ENCODE measurements at places on chromosomes 1 and 21.

DNA sequence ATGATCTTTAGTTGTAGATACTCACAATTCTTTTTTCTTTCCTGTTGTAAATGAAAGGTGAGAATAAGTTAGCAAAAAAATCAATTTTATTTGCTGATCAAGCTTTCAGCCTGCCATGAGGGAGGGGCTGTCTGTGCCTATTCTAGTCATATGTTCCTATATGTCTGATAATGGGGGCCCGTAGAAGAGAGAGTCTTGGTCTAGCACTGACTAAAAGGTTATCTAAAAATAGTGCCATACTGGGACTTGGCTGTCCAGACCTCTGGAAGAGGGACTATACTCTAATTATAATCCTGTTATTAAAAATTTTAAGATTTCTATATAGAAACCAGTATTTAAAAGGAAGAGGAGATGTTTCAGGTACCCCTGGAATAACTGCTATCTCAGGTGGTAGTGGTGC lies 18.6 kb downstream of the GNAI3 start:
- no peak for DNase-seq

- no peak for DNase-seq
Measured at GRCh38 chr1:81681601-81682266, 119.0 kb upstream of the ADGRL2 start.

- no peak for DNase-seq
Measured at GRCh38 chr1:11880911-11881748, 22.4 kb upstream of the NPPB start.

GRCh38 chr1:154845174-154845573 lies 24.9 kb downstream of the KCNN3 start:
- DNase-seq, result no peak

DNA sequence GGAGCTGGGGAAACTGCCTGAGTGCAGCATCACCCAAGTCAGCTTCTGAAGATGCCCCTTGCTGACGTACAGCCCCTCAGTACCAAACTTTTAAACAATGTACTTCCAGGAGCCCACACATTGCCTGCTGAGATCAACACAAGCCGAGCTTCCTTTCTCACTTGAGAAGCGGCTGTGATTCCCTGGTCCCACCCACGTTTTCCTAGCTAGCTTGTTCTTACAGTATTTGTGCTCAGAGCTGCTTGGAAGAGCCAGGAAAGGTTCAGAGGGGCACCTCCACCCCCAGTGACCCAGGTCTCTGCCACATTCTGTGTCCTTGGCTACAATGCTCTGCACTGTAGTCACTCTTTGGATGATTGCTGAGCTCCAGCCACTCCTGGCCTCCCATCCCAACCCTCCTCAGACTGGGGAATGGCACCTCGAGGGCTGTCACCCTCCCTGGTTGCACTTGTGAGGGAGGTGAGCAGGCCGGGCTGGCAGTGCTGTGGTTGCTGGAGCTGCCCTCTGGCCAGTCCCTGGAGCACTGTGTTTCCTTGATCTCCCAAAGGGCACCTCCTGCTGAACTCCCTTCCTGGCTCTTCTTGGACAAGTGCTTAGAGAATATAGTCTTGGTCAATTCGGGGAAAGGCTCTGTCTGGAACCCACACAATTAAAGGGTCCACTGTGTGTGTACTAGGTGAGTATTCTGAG lies 355.1 kb downstream of the AJAP1 start:
- DNase-seq, result no peak

DNA sequence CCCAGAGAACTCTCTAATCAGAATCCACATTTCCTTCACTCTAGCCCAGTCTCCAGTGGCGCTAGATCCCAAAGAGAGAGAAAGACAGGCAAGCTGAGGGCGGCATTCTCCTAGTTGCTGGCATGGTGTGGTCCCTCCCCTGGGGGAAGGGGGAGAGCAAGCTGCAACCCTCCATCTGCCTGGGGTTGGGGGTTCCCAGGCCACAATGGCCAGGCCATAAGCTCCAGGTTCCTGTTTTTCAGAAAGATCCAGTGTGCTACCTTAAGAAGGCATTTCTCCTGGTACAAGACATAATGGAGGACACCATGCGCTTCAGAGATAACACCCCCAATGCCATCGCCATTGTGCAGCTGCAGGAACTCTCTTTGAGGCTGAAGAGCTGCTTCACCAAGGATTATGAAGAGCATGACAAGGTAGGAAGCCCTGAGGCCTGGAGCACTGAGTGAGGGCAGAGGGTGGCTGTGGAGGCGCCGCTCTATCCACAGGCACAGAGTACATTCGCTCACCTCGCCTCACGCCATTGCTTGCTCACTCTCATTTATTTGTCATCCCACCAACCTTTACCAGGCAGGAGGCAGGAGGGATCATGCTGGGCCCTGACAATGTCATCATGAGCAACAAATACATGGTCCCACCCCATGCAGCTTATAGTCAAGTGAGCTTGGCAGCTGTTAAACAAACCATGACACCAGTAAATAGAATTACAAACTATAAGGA lies 6.6 kb downstream of the CSF1 start:
- no peak for DNase-seq

DNA sequence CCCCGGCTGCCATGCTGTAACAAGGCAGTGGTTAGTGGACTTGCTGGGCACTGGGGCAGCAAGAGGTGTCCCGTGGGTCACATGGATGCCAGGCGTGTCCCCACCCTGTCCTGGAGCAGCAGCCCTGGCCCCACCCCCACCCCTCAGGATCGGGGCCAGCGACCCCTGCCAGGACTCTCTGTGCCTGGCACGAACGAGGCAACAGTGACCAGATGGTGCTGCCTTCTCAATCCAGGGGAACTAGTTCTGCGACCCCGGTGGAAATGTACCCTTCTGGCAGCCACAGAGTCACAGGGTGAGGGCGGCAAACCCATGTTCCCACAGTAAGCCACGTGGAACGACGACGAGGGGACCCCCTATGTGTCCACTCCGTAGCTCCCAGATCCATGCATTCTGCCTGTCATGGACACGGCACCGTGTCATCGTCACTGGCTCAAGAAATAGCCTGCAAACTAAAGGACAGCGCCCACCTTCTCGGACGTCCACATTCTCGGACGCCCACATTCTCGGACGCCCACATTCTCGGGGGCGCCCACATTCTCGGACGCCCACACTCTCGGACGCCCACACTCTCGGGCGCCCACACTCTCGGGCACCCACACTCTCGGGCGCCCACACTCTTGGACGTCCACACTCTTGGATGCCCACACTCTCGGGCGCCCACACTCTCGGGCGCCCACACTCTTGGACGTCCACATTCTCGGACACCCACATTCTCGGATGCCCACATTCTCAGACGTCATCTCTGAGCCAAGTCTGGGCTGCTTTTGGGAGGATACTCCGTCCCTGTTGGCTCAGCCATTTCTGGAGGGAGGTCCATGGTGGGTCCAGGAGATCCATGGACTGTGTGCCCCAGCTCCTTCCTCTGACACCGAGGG lies 19.6 kb upstream of the ACTRT2 start:
- DNase-seq, result no peak

DNA sequence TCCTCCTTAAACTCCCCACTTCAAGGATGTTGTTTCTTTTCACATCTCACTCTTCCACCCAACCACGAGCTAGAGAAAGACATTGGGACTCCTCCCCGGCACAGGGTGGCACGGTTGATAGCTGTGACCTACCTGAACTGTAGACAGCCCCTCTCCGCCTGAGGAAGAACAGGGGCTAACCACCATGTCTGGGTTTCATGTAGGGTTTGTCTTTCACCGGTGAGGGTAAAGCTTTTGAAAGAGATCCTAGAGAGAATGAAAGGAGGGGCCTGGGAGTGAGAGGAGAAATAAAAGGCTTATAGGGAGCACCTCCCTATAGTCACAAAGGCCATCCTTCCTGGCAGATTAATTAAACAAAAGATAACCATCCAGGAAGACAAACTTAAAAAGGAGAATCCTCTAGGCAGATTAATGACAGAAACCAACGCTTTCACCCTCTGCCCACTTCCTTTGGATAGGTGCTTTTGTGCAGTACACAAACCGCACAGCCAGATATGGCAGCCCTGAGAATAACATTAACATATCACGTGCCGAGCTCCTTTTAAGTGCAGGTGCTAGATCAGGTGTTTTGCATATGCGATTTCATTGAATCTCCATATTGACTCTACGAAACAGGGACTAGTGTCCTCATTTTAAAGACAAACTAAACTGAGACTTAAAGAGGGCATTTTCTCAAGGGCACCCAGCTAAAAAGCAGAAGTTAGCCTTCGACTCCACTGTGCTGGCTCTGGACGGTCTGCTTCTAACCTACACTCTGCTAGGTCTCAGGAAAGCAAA lies 178.1 kb upstream of the RUNX1 start:
- no peak for DNase-seq
